NCI-H774 (cell line): ENCODE measurements at places on chromosomes 3 and 15.
A peak's percentile ranks its signal among the peaks of the same experiment; 100 is the strongest.

- DNase-seq: no peak
Measured at GRCh38 chr15:65388306-65389080, 10.7 kb upstream of the IGDCC3 start.

DNA sequence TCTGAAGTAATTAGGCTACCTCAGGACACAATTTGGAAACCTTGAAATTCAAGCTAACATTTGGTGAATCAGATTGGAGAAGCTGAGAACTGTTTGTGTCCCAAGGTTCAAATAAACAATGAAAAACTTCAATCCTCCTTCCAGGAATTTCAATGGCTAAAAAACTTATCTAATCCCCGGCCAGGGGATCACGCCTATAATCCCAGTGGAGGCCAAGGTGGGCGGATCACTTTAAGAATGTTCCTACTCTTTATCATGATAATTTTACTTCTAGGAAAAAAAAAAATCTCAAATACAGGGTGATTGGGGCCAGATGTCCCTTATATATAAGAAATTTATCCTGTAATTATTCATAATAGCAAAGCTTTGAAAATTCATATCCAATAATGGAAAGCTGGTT is 139.0 kb downstream of the CPNE4 start:
- DNase-seq: no peak

DNA sequence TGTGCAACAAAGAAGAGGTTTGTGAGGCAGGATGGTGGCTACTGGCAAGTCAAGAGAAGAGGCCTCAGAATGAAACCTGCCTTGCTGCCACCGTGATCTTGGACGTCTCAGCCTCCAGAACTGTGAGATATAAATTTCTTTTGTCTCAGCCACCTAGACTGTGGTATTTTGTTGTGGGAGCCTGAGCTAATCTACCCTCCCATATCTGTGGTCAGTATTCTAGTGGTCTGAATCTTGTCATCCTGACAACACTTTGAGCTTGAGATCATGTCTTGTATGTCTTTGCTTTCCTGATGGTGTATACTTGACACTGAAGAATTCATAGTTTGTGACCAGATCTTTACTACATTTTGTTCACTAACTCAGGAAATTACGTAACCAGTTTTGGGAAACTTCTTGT is 240.6 kb upstream of the GOLIM4 start:
- no peak for DNase-seq

- no peak for DNase-seq
Measured at GRCh38 chr3:58502872-58503271, 11.0 kb downstream of the KCTD6 start.

DNA sequence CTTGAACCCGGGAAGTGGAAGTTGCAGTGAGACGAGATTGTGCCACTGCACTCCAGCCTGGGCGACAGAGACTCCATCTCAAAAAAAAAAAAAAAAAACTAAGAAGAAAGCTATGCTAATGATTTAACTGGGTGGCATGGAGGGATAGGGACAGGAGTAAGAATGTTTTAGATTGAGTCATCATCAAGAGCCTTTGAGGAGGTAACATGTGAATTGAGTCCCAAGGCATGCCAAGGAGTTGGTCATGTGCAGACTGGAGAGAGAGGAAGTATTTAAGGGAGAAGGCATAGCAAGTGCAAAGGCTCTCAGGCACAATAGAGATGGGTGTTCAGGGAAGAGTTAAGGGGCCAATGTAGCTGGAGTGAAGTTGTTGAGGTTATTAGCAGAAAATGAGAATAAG is 9.1 kb downstream of the BNC1 start:
- no peak for DNase-seq

DNA sequence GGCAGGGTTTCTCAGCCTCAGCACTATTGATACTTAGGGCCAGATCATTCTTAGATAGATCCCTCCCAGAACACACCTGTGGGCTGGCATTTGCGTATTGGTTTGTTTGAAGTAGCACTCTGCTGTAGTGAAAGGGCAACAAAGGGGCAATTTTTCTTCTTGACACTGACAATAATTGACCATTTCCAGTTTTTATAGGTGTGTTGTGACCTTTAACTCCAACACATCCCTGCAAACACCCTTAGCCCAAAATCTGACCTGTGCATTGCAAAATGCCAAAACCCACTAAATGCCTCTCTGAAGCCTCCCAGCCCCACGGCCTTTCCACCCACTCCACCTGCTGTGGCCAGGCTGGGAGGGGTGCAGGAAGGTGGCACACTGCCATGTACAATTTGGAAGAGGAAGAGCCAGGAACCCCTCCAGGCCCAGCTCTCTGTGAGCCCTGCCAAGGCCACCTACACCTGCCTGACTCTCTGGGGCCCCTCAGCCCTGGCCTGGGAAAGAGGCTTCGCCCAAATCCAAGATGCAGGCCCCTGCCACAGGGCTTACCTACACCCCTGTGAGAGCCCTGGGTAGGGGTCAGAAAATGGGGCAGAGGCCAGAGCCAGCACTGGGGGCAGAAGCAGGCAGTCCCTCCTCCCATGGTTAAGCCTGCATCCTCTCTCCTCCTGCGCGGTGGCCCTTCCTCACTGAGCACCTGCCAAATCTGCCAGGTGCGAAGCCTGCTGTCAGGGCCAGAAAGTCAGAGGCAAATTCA is 9.6 kb upstream of the CYP11A1 start:
- no peak for DNase-seq

- DNase-seq: no peak
Measured at GRCh38 chr15:84398763-84399701, 163.5 kb downstream of the GOLGA6L4 start.

GRCh38 chr3:49899815-49900214 is 3.9 kb downstream of the MST1R start:
- no peak for DNase-seq

DNA sequence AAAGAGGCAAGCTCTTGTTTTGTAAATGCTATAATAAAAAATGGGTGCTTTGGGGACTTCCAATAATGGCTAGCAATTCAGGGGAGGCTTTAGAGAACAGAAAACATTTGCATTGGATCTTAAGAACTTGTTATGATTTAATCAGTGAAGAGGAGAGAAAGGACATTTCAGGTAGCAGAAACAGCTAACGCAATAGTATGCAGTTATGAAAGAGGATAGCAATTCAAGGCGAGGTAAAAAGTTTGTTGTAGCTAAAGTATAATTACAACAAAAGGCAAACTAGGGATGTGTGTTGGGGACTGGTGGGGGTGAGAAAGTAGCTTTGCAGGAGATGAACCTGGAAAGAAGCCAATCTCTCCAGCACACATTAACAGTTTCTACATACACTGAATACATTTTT is 558.7 kb upstream of the SEMA6D start:
- no peak for DNase-seq

DNA sequence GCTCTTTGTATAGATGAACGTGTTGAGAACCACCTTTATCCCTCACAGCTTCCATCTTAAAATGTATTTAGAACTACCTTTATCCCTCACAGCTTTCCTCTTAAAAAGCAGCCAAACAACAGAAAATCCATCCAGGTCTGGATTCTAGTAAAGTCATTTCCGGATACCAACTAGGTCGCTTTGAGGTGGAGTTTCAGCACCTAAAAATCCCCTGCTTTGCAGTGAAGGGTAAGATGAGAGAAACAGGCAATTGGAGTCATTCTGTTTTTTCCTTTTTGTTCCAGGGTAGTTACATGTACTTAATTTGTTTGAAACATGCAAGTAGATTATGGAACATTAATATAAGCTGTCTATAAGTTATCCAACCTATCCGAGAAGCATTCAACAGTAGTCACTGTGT is 192.0 kb downstream of the UBE2E2 start:
- DNase-seq: no peak

- DNase-seq: no peak
Measured at GRCh38 chr15:79009379-79009778, 64.5 kb upstream of the CTSH start.

DNA sequence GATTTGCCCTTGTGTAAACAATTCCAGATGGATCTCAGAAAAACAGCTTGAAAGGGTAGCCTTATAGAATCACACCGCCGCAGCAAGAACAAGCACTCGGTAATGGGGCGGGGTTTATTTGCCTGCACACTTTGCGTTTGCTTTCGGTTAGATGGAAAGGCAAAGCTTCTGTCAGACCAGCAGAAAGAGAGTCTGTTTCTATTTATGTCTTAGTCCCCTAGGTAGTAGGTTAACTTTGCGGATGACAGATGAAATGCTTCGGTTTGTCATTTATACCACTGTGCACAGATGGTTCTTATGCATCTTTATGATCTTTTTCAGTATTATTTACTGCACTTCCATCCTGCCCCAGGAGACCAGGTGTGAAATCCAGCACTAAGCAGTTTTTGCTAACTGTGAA is 62.2 kb downstream of the PYDC2 start:
- DNase-seq: peak; percentile 89
